ENCODE measurements at places on chromosomes 3 and 15.

DNA sequence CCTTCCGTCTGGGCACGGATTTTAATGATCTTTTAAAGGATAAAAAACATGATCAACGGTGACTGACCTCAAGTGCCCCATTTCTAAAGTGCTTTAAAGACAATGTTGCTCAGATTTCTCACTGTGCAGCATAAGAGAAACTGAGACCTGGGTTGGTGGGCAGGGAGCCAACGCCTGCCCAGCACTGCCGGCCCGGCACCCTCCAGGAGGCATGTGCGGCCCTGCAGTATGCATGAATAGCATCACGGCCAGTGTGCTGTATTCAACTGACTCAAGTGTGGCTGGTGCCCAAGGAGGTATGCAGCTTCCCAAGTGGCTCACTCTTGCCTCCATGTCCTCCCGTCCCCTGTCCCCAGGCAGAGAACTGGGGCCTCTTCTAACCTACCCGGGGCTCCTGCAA, 30.3 kb downstream of the SEC61A1 start:
- no peak for DNase-seq

DNA sequence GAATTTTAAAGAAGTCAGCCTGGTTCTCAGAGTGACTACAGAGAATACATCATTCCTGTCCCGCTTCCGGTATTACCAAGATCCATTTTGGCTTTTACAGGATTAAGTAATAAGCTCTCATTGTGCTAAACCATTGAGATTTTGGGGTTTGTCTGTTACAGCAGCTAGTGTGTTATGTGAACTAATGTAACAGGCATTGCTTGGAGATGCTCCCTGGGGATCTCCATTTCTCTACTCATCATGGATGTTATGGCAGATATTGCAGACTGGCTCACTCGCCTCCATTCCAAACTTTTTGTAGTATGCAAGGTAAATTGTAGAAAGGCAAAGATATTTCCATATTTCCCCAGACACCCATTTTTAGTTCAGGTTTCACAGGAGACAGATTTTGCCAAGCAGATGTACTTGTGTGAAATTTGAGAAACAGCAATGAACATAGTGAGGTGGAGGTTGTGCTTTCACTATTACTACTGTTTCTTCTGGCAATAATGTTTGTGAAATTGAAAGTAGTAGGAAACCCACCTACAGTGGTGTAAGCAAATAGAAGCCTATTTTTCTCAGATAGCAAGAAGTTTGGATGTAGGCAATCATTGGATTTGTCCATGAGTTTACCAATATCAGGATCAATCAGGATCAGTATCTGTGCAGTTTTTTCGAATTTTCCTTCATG, 177.1 kb upstream of the GALNT15 start:
- no peak for DNase-seq

GRCh38 chr15:48481802-48482201, 150.6 kb downstream of the DUT start:
- DNase-seq: no peak

DNA sequence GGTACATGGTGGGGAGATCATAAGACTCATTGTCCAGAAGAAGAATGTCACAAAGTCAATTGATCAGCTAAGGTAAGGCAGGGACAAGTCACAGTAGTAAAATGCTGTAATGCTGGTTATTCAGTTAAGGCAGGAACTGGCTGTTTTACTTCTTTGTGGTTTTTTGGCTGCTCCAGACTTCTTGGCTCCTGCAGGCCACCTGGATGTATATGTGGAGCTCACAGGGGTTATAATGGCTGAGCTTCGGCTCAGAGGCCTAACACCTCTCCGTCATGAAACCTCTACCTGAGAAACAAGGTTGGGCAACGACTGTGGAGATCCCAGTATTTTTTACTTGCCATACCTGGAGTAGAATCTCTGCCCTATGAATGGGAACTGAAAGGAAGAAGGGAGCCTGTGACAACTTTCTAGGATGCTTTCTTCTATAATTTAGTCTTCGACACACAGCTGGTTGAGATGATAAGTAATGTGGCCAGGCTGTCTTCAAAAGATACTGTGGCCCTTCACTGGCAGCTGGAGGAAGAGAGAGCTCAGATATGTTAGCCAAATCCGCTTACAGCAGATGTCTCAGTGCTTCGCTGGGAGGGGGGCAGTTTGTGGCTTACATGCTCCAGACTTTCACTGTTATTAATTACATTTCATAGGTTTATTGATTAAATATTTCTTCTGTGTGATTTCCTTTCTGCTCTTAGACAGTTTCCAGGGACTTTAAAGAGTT, 887.8 kb downstream of the IGSF11 start:
- no peak for DNase-seq

DNA sequence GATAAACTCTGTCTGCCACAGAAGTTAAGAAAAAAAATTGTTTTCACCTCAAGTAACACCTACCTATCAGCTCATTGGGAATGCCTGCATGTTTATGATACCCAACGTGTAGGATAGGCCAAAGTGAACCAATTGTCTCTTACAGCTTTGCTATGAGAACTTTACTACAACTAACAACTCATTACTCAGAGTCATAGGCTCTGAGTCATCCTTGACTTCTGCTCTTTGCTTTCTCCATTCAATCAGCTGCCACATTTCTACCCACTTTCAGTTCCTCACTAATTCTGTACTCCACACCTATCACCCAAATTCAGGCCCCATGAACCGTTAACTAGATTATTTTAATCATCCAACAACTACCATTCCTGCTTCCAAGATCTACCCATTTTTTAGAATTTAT, 843.9 kb downstream of the TUSC7 start:
- no peak for DNase-seq

- no peak for DNase-seq
Measured at GRCh38 chr15:68330901-68331300, 53.4 kb downstream of the FEM1B start.

- no peak for DNase-seq
Measured at GRCh38 chr15:74122403-74123130, 7.8 kb upstream of the ISLR2 start.

GRCh38 chr15:98923171-98923570, 84.4 kb downstream of the PGPEP1L start:
- no peak for DNase-seq

DNA sequence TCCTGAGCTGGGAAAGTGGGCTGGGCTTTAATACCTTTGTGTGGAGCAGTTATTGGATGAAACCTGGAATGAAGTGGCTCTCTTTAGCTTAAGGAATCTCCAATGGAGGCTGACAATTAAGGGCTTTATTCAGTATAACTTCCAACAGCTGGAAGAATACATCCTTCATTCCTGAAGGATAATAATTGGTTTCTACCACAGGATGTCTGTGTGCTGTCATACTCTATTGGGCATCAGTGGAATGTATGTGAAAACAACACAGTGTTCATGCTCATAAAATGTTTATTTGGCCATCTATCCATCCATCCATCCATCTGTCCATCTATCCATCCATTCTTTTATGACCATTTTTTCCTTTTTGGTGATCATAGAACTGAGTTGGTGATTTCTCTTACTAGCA, 220.7 kb upstream of the GAP43 start:
- DNase-seq: no peak

DNA sequence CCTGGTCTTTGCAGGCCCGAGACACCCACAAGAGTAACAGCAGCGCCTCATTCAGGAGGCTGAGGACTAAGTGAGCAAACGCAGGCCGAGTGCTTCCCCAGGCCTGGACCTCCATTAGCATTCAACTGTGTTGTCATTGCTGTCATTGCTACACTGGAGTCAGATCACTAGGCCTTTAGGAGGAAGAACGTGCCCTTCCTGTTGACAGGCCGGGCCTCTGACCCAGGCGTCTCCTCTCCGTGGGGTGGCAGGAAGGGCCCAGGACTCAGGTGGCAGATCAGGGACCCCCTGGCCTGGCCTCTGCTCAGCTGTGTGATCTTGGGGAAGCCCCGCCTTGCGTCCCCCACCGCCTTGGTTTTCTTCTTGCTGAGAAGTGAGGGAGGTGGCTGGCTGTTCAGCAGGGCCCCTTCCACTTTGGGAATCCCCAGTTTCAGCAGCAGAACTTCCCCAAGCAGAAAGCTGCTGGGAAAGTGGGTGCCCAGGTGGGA, 19.1 kb downstream of the ZDHHC19 start:
- DNase-seq: no peak

DNA sequence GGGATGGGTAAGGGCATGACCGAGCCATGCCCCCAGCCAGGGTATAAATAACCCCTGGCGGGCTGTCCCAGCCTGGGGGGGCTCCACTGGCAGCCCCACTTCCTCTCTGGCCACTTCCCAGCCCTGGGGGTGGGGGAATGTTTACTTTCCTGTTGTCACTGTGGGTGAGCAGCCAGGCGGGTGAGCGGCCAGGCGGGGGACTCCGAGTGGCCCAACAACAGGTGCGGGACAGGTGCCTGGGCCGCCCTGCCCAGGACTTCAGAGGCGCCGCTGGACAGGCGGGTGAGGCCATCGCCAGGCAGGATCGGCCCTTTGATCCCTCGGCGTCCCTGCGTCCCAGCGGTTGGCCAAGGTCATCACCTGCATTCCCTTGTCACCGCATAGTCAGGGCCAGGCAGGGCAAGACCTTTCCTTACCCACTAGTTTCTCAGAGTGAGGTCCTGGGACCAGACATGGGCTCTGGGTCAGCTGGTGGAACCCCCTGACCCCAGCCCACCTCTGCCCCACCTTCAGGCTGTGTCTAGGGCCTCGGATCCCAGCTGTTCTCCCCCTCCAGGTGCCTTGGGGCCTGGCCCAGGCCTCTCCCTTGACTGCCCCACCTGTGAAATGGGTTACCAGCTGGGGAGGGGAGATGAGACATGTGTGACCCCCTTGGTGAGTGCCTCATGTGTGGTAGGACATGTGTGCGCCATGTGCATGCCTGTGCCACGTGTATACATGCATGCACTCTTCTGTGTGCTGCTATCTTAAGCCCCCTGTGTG, 16.6 kb downstream of the SEMA3F start:
- DNase-seq: no peak

DNA sequence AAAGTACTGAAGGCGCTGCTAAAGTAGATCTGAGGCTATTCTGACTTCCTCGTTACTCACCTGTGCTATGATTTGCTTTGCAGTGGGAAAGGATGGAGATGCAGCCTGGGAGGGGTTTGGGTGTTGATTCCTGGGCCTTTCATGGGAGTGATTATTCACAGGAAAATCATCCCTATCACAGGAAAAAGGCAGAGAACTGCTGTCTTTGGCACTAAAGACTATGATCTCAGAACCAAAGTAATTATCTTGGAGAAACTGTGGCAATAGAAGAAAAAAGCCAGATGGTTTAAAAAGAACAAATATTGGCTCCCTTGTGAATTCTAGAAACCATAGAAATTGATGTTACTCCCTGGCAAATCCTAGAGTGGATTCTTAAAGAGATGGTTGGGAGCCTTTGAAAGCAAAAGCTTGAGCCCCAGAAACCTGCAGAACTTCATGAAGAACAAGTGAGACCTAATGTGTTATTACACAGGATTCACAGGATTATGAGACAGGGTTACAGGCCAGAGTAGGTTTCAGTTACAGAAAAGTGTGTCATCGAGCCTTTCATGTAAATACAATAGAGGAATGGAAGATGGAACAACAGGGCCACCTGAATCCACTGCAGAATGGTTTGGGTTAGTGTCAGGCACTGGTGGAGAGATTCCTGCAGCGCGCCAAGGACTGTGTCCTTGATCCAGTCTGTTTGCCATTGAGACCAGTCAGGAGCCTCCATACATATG, 85.7 kb downstream of the OXNAD1 start:
- DNase-seq: no peak

- DNase-seq: no peak
Measured at GRCh38 chr3:183227586-183227985, 25.5 kb upstream of the B3GNT5 start.

DNA sequence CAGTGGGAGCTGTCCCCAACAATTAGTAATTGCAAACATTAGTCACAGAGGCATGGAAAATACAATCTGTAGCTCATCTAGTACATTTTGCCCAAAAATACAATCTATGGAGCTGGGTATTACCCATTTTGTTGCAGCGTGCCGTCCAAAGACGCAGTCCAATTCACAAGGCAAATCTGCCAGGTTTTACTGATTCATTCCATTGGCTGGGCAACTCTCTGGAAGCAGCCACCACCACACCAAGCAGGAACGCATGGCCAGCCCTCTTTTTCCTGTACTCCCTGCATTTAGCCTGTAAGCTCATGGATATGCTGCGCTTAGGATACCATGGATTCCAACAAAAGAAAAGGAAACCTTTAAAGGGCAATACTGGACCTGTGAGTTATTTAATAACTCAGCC, 60.5 kb upstream of the ARRDC4 start:
- DNase-seq: no peak

- DNase-seq: no peak
Measured at GRCh38 chr3:182738583-182739411, 54.5 kb upstream of the ATP11B start.

DNA sequence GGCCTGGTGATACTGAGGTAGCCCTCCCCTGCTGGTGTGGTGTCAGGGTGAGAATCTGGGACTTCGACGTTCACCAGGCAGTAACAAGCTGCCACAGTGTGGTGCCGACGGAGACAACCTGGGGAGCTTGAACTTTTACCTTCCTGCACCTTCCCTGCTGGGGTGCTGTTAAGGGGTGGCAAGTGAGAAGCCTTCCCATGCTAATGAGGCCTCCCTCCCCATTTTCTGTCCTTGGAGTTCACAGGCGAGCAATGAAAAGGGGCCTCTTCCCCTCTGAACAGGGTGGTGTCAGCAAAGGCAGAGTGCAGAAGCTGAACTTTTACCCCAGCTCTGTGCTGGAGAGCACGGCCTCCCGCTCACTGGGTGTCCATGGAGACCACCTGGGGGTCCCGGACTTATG, 13.5 kb downstream of the MAGEL2 start:
- no peak for DNase-seq

DNA sequence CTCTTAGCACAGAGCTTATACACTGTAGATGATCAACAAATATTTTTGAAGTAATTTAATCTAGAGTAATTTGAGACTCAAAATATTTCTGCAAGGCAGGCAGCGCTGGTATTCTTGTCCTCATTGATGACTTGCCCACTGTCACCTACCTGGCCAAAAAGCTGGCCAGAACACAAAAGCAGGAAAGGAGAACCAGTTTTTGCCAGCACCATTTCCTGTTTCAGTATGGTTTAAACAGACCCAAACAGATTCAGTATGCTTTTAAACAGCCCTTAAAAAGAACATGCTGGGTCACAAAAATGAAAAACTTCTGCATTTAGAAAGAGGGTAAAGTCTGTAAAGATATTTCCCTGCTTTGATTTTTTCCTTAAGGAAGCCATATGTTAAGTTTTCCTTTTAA, 42.3 kb upstream of the ZNF280D start:
- DNase-seq: no peak

- no peak for DNase-seq
Measured at GRCh38 chr3:62109534-62109933, 263.8 kb downstream of the FEZF2 start.

DNA sequence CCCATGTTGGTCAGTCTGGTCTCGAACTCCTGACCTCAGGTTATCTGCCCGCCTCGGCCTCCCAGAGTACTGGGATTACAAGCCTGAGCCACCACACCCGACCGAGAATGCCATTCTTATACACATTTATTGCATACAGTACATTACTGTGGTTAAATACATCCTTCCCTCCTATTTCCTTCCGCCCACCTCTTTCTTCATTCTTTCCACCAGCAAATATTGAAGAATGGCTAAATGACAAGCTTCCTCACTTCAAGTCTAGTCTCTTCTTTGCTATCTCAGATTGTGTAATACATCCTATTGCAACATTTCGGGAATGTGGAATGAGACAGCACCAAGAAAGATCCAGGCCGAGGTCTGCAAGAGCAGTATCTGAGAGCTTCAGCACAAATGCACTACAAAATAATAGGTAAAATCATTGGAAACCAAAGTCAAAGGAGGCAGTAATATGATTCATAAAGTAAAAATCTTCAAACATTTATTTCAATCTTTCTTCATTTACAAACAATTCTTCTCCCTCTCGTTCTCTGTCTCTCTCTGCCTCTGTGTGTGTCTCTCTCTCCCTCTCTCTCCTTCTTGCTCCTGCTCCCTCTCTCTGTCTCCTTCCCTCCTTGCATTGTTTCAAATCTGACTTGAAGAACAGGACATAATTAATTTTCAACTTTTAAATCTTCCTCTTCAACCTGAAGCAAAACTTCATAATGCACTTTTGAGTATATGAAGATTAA, 94.7 kb upstream of the TGFBR2 start:
- DNase-seq: no peak
